Activated CD4-positive, alpha-beta T cell treated with anti-CD3 and anti-CD28 coated beads, Interleukin-2, amount 50 U/mL, for 4 hours (primary cell): ENCODE measurements at places on chromosomes 2 and 18.

GRCh38 chr2:99868260-99868659, 274.1 kb downstream of the AFF3 start:
- no peak for DNase-seq

DNA sequence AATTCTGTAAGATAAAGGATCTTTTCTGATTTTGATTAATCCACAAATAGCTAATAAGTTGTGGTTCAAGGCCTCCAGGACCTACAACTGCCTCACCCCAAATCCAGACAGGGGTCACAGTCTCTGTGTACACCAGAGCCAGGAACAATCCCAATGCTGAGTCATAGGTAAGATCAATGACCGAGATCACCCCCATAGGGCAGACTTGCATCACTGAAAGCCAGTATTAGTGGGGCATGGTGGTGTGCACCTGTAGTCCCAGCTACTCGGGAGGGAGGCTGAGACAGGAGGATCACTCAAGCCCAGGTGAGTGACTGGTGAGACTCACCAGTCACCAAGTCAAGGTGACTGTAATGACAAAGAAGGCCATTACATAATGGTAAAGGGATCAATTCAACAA, 12.9 kb downstream of the PARD6G start:
- DNase-seq: no peak

DNA sequence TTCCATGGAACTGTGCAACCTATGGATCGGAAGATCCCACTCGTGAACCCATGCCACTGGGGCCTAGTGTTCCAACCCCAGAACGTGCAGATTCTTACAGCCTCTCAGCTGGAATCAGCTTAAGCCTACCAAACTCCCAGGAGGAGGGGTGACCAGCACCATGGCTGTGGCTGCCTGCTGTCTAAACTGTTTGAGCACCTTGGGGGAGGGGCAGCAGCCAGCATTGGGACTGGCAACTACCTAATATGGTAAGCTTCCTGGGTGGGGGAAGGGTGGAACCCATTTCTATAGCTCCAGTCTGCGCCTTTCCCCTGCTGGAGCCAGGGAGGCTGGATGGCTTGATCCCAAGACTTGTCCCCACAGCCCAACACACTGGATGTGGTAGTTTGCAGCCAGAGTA, 10.7 kb upstream of the POLE4 start:
- no peak for DNase-seq

DNA sequence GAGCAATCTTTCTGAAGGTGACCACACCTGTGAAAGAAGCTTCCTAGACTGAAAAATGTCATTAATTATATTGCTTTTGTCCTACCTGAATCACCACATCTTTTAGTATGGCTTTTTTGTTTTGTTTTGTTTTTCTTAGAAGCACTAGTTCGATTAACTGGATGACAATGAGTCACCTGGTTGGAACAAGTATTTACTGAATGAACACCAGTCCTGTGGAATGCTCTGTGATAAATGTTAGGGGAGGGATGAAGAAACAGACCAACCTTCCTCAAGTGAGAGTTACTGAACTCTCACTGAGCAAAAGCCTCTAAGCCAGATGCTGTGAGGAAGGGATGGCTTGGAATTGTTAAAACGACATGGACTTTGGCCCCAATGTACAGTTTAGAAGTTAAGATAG, 26.8 kb upstream of the DCC start:
- no peak for DNase-seq

DNA sequence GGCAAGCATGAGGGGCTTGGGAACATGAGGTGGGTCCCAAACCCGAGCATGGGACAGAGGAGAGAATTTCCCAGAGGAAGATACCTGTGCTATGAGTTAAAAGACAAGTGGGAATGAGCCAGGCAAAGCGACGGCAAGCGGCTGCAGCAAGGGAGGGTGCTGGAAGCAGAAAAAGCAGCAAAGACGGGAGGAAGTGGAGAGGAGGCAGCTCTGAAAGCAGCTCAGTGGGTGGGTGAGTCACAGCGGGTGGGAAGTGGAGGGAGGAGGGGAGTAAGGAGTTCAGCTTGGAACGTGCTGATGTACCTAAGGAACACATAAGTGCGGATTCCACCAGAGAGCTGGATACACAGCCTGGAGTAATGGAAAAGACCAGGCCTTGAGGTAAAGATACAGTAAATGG, 41.4 kb downstream of the THUMPD2 start:
- DNase-seq: no peak

DNA sequence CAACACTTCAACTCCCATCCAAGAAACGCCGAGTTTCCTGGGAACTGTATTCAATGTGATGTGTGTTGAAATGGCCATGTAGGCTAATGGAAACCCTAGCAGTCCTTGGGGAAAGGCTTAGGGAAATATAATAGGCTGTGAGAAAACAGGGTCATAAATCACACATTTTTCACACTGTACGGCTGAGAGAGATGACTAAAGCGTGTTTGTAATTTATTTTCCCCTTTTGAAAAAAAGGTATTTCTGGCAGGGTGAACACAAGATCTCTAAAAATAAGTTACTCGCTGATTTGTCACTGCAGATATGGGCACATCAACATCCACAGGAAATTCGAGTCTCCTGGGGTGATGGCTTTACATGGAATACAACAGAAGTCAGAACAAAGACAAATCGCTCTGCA, 109.6 kb upstream of the ST6GAL2 start:
- no peak for DNase-seq

- no peak for DNase-seq
These were observed 201.1 kb downstream of the ZNF804A start for GRCh38 chr2:184799379-184799778.

DNA sequence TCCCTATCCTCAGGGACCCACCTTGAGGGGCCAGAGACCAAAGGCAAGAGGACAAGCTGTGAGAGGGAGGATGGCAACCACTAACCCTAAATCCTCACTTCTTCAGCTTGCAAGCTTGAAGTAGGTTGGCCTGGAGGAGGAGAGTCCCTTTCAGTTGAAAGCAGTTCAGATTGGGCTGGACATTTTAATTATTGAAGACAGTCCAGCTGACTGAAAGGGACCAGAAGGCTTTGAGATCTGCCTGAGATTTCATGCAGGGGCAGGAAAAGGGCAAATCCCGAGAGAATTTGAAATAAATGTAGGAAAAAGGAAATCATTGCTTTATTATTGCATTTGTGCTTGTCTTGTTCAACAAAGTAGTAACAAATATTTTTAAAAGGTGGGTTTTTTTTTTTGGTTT, 118.9 kb upstream of the STON1 start:
- no peak for DNase-seq

GRCh38 chr2:142849820-142850219, 27.6 kb upstream of the KYNU start:
- DNase-seq: no peak

DNA sequence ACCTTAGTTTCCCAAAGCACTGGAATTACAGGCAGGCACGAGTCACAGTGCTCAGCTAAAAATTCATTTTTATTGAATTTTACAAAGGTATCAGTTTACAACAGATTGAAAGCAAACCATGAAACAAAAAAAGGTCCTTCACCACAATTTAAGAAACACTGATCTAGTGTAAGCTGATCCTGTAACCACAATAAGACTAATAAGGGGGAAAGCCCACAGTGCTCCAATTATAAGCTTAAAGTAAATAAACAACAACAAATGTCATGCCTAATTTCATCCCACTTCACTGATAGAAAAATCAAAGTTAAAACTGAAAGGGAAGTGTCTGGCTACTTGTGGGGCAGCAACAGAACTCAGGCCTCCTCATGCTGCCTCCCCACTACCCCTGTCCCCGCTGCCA, 49.2 kb downstream of the ICA1L start:
- no peak for DNase-seq

DNA sequence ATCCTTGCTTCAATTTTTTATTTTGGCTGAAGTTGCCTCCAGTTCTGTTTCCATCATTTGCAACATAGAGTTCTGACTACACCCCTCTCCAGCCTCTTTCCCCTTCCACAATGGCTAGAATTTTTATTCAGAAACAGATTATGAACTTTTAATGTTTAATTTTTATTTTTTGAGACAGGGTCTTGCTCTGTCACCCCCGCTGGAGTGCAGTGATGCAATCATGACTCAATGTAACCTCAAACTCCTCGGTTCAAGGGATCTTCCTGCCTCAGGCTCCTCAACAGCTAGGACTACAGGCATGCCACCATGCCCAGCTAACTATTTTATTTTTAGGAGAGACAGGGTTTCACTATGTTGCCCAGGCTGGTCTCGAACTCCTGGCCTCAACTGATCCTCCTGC, 2.8 kb downstream of the NTSR2 start:
- DNase-seq: no peak

- no peak for DNase-seq
These were observed 45.8 kb upstream of the RBM44 start for GRCh38 chr2:237752761-237753165.

GRCh38 chr2:68588589-68588988, 54.8 kb upstream of the PROKR1 start:
- no peak for DNase-seq

DNA sequence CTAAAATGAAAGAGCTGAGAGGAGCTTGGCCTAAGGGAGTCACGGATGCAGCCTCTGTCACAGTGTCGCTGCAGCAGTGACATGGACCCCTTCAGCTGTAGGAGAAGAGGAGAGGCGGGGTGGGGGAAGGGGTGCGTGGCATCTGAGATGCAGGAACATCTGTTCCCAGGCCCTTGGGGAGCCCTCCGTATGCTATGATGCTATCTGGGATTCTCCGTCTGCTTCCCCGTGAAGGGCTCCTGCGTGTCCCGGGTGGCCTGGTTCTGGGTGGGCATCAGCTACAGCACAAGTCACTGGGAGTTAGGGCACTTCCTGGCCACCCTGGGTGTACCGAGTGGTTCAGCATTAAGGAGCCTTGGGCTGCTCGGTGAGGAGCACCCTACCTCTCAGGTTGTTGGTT, 35.6 kb upstream of the B3GNT7 start:
- no peak for DNase-seq

DNA sequence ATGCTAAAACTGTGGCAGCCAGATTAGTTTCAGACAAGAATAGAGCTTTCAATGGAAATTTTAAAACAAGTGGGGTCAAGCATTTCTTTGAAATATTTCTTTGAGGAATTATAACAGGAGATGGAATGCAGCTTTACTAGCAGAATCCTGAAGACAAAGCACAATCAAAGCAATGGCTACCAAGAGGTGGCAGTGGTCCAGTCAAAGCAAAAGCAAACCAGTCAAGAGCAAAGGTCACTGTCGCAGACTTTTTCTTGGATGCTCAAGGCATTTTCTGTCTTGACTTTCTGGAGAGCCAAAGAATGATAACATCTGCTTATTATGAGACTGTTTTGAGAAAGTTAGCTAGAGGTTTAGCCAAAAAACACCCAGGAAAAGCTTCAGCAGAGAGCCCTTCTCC, 351.2 kb upstream of the DLGAP1 start:
- DNase-seq: no peak

- DNase-seq: no peak
These were observed 102.0 kb downstream of the RIT2 start for GRCh38 chr18:43013486-43013885.

DNA sequence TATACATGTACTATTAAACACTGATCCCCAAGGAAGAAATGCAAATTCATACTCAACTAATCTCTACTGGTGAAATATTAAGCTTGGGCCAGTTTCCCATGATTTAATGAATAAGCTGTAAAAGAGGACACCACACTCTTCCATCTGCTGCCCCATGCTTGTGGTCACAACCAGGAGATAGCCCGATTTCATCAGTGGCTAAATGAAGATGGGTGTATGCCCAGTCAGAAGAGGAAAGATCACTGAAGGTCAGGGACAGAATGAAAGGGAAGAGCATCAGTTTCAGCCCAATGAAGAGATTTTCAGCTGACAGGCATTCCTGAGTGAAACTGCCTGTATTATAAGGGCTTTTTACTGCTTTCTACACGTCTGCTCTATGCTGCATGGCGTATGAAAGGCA, 103.5 kb downstream of the KCNS3 start:
- DNase-seq: no peak

- no peak for DNase-seq
These were observed 88.1 kb downstream of the ITSN2 start for GRCh38 chr2:24272161-24272802.

GRCh38 chr18:57909620-57910019, 106.5 kb upstream of the ATP8B1 start:
- DNase-seq: no peak

- DNase-seq: no peak
These were observed 128.1 kb upstream of the MSTN start for GRCh38 chr2:190190507-190191162.

DNA sequence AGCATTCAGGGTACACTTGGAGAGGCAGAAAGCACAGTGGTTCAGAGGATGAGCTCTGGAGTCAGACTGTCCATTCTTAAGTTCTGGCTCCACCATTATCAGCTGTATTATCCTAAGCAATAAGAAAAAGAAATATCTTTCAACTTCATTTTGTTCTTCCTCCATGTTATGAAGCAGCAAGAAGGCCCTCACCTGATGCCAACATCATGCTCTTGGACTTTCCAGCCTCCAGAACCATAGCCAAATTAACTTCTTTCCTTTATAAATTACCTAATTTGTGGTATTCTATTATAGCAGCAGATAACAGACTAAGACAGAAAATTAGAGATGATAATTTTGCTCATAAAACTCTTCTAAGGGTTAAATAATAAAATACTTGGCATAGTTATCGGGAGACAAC, 137.1 kb downstream of the RBMS1 start:
- no peak for DNase-seq

GRCh38 chr2:223215254-223215516, 163.2 kb downstream of the KCNE4 start:
- DNase-seq: no peak

GRCh38 chr2:204452464-204453023, 92.7 kb upstream of the PARD3B start:
- DNase-seq: no peak

DNA sequence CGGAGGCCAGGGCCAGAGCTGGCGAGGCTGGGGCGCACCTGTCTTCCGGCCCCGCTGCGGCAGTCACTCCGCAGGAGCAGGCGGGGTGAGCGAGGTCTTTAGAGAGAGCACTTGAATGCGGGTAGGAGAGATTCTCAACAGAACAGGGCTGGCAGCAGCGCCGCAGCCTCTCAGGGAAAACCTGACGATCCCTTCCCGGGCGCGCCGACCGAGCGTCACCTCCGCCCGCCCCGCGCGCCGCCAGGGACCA, 526 bp downstream of the PRKRA start:
- no peak for DNase-seq

DNA sequence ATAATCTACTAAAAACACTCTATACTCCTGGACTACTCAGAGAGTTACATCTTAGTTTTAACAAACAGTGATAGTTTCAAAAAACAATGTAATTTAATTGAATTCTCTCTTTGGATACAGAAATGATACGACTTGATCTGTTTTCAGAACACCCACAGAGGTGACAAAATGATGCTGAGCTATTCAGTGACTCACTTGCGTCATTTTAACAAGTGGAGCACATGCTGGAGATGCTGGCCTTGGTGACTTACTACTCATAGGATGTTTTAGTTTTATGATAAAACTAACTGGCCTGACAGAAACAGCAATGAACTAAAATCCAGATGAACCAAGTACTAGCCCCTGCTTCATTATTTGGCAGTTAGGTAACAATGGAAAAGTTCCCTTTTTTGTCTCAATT, 101.3 kb upstream of the ITGB6 start:
- DNase-seq: no peak

DNA sequence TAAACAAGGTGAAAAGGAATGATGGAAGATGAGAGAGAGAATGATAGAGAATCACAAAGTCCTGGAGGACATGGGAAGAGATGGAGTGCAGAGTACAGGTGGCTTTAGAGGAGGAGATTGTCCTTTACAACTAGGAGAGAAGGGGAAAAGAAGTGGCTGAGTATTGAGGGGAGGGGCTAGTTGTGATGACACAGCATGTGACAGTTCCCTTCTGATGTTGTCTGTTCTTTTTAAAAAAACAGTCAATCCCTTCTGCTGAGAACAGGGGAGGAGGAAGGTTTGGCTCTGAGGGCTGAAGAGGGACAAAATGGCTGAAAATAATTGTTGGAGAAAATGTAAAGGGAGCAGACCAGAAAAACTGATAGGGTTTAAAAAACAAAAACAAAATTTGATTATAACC, 44.0 kb downstream of the STEAP3 start:
- DNase-seq: no peak
